ENCODE measurements at places on chromosomes 2 and 18.

DNA sequence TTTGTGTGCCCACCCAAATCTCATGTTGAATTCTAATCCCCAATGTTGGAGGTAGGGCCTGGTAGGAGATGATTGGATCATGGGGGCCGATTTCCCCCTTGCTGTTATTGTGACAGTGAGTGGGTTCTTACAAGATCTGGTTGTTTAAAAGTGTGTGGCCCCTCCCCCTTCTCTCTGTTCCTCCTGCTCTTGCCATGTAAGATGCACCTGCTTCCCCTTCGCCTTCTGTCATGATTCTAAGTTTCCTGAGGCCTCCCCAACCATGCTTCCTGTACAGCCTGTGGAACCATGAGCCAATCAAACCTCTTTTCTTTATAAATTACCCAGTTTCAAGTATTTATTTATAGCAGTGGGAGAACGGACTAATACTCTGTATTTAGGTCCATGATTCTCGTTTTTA lies 588.1 kb downstream of the DCDC2C start:
- no peak for DNase-seq

GRCh38 chr2:159066541-159067156 lies 98.2 kb downstream of the TANC1 start:
- no peak for DNase-seq

GRCh38 chr2:41111836-41112627 lies 660.1 kb upstream of the SLC8A1 start:
- no peak for DNase-seq

- no peak for DNase-seq
Observed at GRCh38 chr2:208645226-208645625, 238.6 kb downstream of the PTH2R start.

GRCh38 chr18:58609536-58609993 lies 19.3 kb downstream of the ALPK2 start:
- no peak for DNase-seq

DNA sequence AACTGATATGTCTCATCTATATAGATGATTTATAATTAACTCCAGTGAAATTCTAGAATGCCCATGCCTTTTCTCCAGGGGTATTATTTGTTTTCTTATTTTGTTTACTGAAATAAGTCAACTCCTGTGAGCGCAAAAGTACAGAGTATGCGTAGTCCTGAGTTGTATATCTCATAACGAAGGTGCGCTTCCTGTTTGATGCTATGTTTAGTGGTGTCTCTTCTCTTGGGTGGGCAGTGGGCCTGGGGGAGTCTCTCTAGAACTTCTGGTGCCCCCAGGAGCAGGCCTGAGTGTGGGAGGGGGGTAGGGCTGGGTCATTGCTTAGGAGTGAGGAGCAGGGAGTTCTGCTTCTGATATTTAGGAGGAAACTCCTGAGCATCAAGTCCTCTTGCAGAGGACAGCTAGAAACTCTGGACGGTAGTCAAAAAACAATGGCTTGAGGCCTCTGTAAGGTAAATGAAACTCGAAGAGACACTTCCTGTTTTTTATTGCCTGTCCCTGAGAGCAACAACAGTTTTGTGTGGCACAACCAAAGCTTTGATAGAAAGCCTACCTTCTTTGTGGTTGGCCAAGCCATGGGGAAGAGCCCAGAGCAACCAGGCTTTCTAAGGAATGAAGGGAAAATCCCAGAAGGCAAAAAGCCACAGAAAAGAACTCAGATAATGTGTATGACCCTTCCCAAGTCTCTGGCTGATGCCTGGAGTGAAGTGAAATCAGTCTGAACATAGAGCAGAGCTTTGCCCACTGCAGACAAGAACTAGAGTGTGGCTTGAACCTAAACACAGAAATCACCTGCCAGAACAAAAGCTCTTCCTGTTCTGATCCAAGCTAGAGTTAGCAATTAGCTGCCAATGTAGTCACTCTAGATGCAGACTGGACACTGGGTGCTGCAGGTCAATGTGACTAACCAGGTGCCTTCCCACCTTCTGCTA lies 8.5 kb upstream of the SP140L start:
- no peak for DNase-seq

DNA sequence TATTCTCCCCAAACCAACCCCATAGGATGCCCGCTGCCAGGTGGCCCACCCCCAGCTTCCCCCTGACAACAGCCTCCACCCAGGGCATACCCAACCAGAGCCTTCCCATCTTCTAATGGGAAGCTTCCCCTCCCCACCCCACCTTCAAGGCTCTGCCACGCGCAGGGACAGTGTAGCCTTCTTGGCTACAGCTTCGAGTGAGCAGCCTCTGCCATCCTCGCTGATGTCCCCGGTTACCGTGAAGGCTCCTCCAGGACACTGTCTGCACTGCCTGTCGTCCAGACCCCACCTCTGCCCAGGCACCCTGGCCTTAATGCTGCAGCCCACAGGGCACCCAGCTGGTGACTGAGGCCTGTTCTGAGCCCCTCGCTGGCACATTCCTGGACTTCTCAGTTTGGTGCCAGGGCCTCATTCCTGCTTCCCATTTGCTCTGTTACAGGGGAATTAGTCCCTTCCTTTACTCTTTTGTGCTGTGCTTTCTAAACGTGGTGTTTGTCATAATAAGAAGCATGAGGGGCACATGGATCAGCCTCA lies 13.0 kb upstream of the ADNP2 start:
- DNase-seq: no peak

- no peak for DNase-seq
Observed at GRCh38 chr18:10322004-10322403, 132.4 kb upstream of the APCDD1 start.

DNA sequence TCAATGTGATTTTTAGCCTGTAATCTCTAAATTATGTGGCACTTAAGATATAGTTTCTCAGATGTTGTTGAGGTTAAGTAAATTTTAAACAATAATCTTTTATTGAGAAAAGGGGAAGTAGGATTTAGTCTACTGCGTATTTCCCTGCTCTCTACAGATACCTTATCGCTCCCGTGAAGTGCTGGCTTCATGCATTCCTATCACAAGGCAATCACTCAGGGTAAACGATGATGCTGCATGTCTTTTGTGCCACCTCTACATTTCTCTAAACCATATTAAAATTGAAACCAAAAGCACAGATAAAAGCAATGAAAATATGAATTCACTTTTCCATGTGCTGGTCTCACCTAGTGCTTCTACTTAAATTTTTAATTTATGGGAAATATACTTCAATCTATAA lies 14.4 kb upstream of the RPE start:
- no peak for DNase-seq

DNA sequence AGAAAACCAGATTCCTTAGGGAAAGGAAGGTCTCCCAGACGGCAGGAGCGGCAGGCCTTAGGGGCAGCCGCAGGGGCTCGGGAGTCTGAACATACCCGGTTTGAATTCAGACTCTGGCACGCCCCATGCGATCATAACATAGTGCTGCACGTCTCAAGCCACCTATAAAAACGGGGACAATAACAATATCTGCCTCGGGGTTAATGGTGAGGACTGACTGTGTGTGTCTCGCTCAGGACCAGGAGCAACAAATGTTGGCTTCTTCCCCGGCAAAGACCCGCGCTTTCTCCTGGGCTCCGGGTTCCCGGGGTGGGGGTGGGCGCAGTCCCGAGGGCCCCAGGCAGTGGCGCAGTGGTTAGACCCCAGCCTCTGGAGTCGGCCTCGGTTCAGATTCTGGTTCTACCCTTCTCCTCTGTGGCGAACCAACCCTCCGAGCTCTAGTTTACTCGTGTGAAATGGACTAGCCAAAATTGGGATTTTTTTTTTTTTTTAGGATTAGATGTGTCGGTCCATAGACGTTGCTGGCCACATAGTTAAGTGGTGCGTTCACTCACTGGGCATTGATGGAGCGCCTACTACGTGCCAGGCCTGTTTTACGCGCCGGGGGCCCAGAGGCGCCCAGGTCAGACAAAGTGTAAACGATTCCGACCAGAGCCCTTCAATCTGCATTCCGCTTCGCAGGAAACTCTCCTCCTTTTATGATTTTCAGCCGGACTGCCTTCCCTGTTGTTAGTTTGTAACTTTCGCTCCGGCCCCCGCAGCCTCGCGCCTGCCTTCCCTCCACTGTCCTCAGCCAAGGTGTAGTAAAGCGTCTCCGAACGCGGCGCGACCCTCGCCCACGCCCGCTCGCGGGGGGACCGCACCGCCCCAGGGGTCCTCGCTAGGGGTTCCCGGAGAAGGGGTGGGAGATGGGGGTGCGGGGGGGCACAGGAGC lies 820 bp upstream of the SH3BP4 start:
- no peak for DNase-seq

DNA sequence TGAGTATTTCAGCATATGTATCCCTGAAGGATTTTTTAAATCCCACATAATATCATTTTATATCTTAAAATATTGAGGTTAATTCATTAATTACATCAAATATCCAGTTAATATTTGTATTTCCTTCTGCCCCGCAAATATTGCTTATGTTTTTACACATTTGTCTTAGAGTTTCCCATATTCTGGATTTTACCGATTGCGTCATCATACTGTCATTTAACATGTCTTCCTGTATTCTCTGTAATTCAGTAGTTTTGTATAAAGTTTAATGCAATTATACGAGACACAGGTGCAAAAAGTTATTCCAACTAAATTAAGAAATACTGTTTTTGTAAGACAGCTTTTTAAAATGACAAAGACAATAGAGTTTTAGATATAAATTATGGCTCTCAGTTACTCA lies 33.5 kb upstream of the UBXN4 start:
- no peak for DNase-seq

GRCh38 chr18:51490417-51490816 lies 292.9 kb upstream of the MEX3C start:
- DNase-seq: no peak

DNA sequence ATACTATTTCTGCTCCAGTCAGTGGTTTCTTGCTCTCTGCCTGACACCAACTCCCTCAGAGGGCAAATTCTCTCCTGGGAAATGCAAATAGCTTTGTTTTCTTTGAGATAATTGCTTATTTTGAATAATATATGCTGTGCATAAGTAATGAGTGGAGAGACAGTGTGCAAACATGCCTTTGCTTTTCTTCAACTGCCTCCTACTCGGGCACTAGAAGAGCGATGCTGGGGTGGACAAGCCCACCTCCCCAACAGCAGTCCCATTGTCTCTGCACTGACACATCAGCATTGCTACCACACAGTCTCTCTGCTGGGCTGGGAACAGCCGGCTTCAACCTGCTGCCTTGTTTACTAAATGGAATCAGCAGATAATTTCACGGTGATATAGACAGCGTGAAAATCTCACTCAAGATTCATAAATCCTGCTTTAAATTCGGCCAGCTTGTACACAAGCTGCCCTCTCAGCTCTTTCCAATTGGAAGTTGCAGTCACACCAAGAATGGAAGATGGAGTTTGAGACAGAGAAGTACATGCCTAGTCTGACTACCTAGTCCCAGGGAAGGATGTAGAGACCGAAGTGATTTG lies 694.5 kb downstream of the TDRD15 start:
- DNase-seq: no peak

DNA sequence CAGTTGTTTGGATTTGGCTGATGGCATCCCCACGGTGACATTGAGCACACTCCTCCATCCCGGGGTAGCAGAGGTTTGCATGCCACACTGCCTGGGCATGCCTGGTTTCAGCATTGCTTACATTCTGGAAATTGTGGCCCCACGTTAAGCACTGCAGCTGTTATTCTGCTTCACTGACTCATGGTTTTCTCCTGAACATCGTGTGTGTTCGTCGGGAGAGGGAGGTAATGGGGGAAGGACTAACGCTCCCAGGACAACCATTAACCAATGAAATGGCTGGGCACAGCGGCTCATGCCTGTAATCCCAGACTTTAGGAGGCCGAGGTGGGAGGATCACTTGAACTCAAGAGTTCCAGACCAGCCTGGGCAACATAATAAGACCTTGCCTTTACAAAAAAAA lies 28.2 kb upstream of the YWHAQ start:
- no peak for DNase-seq

DNA sequence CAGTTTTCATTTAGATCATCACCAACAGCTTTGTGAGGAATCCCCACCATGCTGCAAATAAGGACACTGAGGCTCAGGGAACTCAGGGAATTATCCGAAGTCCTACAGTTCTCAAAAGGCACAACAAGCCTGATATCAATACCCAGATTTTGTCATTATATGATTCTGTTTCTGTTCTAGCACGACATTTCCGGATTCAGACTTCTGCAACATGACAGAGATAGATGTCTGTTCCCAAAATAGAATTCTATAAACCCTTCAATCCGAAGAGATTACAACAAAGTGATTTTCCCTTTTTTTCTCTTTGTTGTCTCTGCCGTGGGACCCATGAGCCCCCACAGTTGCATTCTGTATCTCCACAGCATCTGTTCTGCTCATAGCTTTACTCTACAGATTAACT lies 72.0 kb downstream of the DOCK10 start:
- no peak for DNase-seq

- DNase-seq: no peak
Observed at GRCh38 chr18:57475903-57476302, 40.7 kb downstream of the ONECUT2 start.

DNA sequence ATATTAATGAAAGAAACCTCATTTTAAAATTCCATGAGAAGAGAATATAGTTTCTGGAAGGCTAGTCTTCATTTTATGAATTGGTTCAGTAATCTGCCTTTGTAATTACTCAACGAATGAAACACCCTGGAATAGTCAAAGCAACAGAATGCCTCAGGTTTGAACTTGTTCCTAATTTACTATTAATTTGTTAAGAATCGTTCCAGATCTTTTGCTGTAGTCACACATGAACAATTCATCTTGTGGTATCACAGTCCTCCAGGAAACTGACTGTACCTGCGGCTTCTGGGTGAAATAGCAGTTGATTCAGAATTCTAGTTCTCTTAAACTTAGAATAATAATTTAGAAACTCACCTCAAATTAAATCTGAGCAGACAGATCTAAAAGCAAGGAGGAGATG lies 282.7 kb upstream of the MAP2 start:
- no peak for DNase-seq

DNA sequence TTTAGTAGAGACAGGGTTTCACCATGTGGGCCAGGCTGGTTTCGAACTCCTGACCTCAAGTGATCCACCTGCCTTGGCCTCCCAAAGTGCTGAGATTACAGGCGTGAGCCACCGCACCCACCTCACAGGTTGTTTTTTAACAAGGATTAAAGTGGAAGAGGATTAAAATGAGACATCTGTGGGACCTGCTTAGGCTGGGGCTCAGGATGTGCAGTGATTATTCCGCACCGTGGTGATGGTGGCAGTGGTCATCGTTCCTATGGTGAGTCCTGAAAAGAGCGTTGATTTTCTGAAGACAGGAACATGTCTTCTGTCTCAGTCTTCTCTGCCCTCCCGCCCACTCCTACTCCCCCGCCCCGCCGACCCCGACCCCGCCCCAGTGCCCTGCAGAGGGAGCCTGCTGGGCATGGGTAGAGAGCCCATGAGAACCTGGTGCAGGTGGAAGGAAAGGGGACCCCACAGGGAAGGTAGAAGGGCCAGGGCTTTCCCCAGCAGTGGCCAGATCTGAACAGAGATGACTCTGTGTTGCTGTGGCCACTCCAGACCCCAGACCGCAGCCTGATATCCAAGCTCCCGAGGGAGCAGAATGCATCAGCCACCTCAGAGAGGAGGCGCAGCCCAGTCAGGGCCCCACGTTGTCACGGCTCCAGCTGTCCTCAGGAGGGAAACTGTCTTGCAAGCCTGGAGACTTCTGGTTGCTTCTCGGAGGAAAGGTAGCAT lies 34.5 kb upstream of the FOSL2 start:
- DNase-seq: no peak

GRCh38 chr2:147449323-147449991 lies 395.4 kb upstream of the ACVR2A start:
- DNase-seq: no peak
